ENCODE measurements at places on chromosomes 12 and 14.
A peak's percentile ranks its signal among the peaks of the same experiment; 100 is the strongest.

- DNase-seq = no peak
Measured at GRCh38 chr14:41623736-41624135, 17.1 kb downstream of the LRFN5 start.

DNA sequence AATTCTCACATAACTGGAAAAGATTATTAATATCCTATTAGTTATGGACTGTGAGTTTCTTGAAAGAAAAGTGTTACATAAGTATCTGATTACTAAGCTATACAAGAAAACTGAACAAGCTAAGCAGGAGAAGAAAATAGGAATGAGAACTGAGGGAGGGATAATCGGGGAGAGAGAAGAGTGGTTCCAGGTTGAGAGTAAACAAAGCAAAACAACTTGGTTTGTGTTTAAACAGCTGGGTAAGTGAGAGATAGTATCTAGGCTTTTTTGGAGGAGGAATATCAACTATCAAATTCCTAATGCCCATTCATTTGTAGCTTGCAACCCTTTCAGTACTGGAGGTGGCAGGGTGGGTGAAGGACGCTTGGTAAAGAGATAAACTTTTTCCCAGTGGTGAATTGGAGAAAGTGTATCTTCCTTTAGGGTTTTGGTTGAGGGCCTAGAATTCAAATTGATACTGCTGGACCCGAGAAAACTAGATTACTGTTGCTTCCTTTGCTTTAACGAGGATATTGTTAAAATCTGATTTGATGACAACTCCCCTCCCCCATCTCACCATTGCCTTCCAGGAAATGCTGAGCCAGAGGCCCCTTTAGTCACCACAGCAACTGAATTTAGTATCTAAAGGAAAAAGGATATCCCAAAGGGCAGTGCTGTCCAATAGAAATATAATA is 2.0 kb upstream of the SLC2A3 start:
- no peak for DNase-seq

DNA sequence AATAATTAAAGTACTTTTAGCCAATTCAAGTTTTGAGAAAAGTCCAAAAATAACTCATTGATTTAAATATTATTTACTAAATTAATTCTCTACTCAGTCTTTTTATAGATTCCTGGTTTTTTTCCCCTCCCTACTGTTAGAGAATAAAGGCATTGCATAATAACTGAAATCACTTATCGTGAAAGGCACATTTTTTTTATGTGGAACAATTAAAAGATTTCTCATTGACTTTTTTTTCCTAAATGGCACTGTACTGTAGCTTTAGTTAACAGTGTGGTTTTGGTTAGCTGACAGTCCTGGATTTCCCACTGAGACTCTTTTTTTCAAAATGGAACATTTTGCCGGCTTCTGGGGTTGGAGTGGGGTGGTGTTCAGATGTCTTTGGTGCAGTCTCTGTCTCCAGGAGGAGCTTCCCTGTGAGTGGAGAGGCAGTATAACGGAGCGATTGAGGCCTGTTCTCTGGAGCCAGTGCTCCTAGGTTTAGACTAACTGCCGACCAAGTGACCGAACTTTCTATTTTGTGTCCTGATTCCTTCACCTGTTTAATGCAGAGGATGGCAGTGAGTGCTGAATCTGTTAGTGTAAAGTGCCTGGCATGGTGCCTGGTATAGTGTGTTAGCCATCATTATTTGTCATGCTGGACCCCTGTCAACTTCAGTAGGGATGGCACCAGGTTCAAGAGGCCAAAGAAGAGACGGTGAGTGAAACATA is 117.7 kb downstream of the ADCK1 start:
- DNase-seq = no peak

- DNase-seq = no peak
Measured at GRCh38 chr12:118119449-118119879, 15.7 kb upstream of the VSIG10 start.

DNA sequence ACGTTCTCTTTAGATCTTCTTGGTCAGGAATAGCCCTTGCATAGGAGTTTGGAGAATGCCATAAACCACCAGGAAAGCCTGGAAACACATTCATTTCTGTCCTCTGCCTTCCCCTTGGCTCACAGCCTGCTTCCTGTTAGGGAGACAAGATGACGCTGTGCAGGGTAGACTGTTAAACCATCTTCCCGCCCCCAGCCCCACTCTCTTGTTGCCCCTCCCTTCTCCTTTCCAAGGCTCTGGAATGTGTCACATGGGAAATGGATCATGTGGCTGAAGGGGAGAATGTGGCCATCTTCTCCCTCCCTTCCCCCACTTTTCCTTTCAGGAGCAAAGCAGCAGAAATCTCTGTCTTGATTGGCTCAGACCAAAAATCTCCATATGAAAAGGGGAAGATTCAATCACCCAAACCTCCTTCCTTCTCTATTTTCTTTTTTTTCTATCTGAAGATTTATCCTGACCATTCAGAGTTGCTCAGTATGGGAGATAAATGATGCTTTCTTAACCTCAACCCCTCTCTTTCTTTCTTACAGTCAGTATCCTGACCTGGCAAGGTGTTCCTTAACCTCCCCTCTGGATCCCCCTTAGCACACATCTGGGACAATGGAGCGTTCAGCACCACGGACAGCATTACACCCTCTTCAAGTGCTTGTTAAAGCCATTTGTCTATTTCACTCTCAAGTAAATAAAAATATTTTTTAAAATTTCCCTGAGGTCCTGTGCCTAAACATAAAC is 11.4 kb downstream of the GPR19 start:
- DNase-seq = no peak

DNA sequence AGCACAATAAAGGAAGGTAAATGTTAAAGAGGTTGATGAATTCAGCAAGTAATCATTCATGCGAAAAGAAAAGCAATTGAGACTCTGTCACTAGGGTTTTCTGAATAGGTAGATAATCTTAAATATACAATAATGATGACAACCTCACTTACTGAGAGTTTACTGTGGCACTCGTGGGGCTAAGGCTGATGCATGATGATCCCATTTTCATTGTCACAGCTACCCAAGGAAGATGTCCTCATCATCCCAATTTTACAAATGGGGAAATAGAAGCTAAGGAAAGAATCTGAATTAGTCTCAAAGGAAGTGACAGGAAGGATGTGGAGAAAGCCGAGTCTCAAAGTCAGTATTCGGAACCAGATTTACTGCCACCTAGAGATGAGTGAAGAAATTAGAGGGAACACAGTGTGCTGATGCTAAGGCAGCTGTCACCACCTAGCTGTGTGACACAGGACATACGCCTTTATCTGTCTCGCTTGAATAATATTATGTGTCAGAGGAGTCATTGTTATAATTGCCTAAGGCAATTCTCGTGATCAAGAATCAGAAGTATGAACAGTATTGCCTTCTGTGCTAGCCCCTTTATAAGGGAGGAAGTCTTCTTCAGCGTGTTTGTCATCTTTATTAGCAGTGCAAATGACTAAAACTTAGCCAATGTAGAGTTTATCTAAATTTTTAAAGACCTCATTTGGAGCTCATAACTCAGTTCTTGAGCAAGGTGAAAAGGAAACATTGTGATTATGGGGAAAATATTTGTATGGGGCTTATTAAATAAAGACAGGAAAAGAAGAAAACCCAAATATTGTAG is 63.2 kb downstream of the ERGIC2 start:
- peak; percentile 35 for DNase-seq

- no peak for DNase-seq
Measured at GRCh38 chr12:98741556-98742265, 96.6 kb downstream of the APAF1 start.

Measured in body of pancreas (tissue), 4 donors.